WTC11 (cell line): ENCODE measurements at places on chromosomes 1 and 21. TPM values are rescaled to one million over a fixed set of nuclear protein-coding genes. Genes with fewer than 3 reads are reported as not detected.

GRCh38 chr1:70140343-70140742 is 65.0 kb downstream of the LRRC40 start:
- DNase-seq = no peak

DNA sequence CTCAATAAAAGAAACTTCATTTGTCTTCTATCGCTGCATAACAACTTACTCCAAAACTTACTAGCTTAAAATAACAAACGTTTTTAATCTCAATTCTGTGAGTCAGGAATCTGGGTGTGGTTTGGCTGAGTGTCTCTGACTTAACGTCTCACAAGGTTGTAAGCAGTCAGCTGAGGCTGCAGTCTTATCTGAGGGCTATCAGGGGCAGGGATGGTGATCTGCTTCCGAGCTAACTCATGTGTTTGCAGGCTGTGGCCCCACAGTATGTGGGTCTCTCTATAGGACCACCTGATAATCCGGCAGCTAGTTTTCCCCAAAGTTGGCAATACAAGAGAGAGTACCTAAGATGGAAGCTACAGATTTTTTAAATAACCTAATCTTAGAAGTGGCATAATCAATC is 234.2 kb upstream of the FGGY start:
- DNase-seq = no peak

- DNase-seq = peak; percentile 75
Observed at GRCh38 chr1:65002508-65003315, 36.4 kb upstream of the JAK1 start.

DNA sequence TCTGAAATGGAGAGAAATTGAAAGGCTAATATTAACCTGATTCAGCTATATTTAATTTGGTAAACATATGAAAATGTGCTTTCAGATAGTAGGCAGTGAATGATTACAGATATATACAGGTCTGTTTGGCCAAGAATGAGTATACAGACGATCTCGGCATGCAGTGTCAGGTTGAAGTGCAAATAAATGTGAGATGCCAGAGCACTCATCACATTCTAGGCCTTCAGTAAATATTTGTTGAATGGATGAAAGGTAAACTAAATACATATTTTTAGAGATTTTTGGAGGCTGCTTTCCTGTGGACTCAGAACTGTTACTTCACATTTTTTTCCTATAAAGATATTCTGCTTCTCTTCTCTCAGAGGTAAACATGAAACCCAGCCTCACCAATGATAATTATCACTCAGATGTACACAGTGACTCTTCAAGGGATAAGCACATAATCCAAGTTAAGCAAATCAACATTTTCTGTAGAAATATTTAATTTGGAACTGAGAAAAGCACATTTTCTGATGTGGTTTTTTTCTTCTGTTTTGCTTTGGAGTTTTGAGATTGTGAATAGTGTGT is 702.9 kb downstream of the BRINP3 start:
- DNase-seq = no peak

The IFI16 gene
- 2.0 to 3.2 TPM (median 2.9 TPM) in 3 replicates for total RNA-seq

The POLR3GL gene
- 3.8 to 8.3 TPM (median 6.7 TPM) in 3 replicates for total RNA-seq

DNA sequence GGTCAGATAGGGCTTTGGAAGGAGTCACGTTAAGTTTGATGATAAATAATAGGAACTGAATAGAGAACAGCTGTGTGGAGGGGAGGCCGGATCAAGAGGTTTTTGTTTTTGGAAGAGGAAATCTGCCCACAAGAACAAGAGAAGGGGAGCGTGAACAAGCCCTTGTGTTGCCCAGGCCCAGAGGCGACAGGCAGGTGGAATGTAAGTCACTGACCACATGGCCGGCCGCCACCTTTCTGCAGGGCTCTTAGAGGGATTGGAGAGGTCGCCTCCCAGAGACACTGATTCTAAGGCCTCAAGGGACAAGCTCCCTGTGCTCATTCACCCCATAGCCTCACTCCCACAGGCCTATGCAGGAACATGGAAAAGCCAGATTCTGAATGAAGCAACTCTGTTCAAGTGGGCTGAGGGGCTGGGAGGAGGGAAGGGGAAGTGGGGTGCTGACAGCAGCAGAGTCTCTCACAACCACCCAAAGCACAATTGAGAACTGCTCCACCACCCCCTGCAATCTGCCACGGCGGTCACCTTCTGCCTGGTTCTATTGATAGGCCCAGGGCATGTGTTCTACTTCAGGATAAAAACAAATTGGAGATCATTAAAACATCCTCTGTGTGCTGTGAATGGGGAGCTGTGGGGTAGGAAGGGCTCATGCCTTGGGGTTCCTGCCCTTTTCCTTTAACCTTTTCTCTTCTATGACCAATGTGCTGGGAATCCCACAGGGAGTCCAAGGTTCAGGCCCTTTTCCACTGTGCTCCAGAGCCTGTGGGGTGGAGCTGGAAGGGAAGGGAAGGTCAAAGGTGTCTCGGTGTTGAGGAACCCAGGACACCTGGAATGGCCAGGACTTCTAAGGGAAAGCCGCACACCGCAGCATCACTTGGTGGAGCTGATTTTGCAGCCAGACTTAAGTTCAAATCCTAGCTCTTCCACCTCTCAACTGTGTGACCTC is 63.3 kb upstream of the PARP1 start:
- no peak for DNase-seq

DNA sequence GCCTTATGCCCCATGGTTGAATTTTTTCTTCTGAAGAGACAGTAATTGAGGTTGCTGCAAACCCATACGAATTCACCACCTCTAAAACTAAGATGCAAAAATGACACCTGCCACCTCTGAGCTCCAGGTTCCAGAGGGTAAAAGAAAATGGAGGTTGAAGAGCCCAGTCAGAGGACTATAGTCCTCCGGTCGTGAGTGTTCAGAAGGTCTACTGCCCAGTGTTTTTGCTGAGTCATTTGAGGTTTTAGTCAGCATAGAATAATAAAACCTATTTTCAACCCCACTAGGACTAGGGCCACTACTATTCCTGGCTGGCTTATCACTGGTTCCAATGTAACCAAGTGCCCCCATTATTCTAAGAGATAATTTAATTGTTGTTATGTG is 12.9 kb upstream of the SLAMF7 start:
- no peak for DNase-seq

- DNase-seq = no peak
Observed at GRCh38 chr1:52520148-52520547, 32.7 kb downstream of the TUT4 start.

- no peak for DNase-seq
Observed at GRCh38 chr1:194485432-194485831, 1299.0 kb upstream of the B3GALT2 start.

The INPP5B gene
- 26.8 to 29.4 TPM (median 27.3 TPM) in 3 replicates for total RNA-seq

DNA sequence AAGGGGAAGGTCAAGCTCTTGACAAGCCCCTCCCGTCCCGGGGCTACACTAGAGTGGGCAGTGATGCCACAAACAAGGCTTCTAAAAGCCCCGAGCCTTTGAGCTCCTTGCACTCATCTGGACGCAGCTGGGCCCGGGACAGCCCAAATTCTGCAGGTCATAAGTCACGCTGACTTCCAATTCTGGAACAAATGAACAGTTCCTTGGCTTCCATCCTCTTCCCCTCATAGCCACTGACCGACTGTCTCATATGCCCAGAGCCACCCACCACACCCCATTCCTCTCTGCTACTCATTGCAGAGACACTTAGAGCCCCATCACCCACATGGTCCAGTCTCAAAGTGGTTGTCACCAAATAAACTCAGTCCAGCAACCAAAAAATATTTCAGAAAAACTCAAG is 32.8 kb upstream of the PRELP start:
- no peak for DNase-seq

- no peak for DNase-seq
Observed at GRCh38 chr1:209506101-209506500, 77.4 kb upstream of the CAMK1G start.

- no peak for DNase-seq
Observed at GRCh38 chr1:18871401-18872070, 12.1 kb upstream of the TAS1R2 start.
